ENCODE measurements at places on chromosomes 13 and 19.
A peak's percentile ranks its signal among the peaks of the same experiment; 100 is the strongest.

DNA sequence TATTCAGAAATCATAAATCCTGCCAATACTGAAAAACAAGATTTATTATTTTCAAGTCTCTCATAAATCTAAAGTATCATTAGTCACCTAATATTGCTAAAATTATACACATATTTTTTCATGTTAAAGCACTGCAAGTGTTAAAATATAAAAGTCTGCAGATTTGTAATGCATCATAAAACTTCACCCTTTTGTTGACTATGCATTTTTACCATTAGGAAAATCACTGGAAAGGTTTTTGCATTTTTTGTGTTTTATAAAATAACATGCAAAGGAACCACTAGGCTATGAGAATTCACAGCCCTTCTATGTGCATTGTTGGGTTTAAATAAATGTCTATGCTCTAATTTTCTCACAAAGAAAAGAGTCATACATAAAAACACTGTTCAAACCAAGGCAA is 407.3 kb downstream of the DACH1 start:
- no peak for DNase-seq

DNA sequence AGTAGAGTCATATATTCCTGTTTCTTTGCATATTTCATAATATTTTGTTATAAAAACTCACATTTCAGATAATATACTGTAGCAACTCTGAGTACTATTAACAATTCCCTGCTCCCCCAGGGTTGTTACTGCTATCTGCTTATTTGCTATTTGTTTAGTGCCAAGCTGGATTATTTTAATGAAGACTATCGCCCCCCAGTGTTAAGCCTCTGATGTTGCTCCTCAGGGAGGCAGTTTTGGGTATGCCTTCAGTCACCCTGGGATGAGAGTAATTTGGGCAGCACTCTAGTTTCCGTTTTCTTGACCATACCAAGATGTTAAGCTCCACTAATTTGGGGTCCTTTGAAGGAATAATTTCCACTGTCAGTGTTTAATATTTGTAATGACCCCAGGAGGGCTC is 46.0 kb downstream of the MICU2 start:
- no peak for DNase-seq

- DNase-seq: no peak
Measured at GRCh38 chr19:36773223-36773579, 594 bp upstream of the ZNF850 start.

- DNase-seq: no peak
Measured at GRCh38 chr13:84980571-84980970, 818.6 kb downstream of the SLITRK6 start.

DNA sequence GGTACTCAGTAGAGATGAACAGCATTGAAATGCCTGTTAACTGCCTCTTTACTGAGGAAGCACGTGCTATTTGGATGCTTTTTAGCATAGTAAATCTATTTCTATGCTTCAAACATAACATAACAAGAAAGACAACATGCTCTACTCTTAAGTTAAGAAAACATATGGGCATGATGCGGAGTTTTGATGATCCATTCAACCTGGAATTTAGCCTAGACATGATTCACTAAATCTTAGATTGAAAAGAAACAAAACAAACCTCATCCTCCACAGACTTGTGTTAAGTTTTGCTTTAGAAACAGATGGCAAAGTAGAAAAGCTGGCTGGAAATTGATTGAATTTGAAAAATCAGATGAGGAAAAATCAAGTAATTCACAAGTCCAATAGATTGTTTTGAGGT is 593.8 kb downstream of the OLFM4 start:
- DNase-seq: no peak

GRCh38 chr19:51593969-51594773 is 23.1 kb downstream of the ZNF175 start:
- peak; percentile 99 for DNase-seq

- no peak for DNase-seq
Measured at GRCh38 chr19:35959968-35960320, 23.8 kb downstream of the LRFN3 start.

- no peak for DNase-seq
Measured at GRCh38 chr13:29361716-29362115, 233.8 kb downstream of the SLC7A1 start.

DNA sequence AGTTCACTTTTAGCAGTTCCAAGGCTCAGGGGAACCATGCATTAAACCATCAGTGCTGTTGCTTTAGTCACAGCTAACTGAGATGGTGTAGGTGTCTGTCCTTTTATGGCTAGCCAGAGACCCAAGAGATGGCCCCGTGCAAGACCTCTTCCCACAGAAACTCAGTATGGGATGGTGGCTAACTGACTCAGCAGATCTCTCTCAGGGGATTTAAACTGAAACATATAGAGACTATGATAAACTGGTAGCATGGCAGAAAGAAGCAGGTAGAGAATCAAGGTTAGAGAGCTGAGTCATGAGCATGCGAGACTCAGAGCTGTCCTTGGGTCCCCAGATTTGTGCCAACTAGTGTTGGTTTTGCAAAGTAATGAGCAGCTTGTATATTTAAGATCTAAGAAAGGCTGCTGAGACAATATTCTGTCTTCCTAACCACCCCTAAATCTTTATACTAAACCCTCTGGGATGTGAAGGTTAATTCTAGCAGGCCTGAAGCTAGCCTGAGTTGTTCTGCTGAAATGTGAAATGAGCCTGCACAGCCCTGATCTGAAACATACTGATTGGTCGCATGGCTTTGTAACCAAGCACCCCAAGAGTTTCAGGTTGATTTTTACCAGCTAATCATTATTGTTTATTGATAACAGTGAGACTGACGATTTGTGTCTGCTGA is 6.5 kb upstream of the SCEL start:
- DNase-seq: no peak

- no peak for DNase-seq
Measured at GRCh38 chr19:9151367-9151766, 11.2 kb downstream of the ZNF317 start.

DNA sequence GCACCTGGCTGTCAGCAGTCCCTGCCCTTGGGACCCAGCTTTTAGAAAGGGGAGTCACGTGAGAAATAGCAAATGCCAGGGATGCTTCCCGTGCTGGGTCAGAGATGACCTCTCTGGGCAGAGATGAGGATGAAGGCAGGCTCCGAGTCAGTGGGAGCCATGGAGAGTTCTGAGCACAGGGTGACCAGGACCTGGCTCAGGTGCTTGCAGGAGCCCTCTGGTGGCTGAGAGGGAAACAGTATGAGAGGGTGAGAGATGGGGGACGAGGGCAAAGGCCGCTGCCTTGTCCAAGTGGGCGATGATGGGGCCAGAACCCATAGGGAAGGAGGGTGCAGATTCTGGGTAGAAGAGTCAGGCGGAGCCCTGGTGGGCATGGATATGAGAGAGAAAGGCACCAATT is 15.8 kb downstream of the TMED1 start:
- DNase-seq: no peak

DNA sequence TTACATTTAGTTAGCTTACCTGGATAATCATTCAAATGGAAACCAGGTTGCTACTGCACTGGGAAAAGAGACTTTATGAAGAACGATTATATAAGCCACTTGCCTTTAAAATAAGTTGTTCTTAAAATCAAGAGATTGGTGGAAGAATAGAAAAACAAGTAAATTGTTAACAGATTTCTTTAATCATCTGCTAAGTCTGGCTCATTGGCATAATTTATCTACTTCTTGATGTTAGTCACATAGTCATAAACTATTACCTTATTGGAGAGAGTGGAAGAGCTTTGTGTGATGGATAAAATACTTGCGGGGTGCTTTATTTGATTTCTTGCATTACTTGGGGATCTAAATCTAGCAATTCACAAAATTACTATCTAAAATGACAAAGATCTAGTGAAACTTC is 6.8 kb downstream of the LSM14A start:
- no peak for DNase-seq

DNA sequence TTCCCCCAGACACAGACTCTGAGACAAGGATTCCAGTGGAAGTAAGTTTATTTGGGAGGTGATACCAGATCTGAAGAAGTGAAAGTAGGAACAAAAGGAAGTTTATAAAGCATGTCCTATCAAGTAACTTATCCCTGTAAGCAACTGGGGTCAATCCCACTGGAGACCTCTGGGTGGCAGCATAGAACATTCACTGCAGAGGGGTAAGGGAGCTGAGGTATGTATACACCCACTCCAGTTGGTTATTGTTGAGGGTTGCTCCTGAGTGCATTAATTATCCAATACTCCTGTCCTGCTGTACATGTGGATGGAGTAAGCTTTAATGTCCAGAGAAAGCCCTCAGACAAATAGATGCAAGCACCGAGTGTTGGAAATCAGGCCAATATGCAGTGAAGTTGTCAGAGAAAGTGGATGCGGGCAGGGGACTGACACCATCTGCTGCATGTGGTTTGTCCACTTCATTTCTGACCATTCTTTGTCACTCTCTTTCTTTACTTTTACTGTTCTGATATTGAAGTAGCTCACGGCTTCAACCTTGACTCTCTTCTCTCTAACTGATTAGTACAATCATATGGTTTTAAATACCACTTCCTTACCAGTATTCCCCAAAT is 46.7 kb downstream of the NOTCH3 start:
- no peak for DNase-seq

DNA sequence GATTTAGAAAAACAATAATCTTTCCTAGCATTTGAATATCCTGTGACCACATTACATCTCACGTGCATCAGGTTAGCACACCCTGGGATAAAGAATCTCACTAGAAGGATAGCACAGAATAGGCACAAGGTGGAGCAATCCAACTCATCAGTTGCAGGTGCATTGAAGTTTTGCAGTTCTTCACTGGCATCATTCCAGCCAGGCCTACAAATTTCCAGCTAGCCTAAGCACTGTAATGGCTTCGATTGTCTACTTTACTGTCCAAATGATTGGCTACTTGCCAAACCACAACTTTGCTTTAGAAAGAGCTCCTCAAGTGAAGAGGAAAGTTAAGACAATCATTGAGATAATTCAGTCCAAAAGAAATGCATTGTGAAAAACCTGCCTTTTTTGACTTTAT is 89.5 kb downstream of the SPRY2 start:
- DNase-seq: no peak

DNA sequence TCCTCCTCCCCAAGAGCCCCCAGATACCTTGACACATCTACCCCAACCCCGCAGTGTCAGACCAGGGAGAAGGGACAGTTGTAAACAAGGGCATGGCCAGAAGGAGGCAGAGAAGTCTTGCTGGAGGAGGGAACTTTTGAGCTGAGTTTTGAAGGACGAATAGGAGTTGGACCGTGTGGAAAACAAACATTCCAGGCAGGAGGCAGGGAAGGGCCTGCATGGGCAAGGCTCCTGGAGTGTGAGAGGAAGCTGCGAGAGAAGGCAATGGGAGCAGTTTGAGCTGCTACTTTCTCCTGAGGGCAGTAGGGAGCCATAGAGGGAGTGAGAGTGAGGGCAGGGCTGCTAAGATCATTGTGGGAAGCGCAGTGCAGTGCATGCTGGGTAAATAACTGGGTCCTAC is 23.3 kb downstream of the IL12RB1 start:
- no peak for DNase-seq

DNA sequence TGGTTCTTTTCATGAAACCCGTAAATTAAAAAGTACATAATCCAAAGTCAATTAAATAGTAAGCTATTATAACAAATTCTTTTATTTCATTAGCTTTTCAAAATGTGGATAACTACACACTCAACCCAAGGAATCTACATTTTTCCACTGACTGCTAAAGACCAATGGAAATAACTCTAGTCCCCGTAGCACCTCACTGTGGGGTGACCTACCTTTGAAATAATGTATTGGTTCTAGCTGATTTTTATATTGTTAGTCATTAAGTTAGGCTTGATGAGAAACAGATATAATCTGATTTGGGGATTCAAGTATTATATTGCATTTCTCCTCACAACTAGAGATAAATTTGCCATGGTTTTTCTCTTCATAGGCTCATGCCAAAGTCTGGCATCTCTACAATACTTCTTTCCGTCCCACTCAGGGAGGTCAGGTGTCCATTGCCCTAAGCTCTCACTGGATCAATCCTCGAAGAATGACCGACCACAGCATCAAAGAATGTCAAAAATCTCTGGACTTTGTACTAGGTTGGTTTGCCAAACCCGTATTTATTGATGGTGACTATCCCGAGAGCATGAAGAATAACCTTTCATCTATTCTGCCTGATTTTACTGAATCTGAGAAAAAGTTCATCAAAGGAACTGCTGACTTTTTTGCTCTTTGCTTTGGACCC is 37.3 kb downstream of the KL start:
- DNase-seq: no peak

DNA sequence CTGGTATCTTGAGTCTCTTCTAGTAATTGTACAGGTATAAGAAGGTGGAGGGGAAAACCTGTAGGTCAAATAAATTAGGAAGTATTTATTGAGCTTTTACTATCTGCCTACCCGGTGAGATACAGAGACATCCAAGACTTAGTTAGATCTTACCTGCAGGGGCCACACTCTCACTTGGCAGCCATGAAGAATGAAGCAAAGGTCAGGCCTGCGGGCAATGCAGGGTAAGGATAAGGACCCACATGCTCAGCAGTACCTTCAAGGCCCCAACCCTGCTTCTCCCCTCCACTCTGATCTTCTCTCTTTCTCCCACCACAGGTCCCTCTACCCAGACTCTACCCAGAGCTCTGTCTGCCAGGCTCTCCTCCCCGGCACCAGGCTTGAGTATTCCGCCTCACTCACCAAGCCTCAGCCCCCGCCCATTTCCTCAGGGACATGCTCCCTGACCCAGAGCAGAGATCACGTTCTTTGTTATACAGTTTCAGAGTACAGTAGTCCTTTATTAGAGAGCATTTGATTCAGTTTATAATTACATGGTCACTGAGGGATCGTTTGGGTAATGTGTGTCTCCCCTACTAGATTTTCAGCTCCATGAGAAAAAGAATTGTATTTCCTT is 18.9 kb upstream of the CLDN10 start:
- DNase-seq: no peak

DNA sequence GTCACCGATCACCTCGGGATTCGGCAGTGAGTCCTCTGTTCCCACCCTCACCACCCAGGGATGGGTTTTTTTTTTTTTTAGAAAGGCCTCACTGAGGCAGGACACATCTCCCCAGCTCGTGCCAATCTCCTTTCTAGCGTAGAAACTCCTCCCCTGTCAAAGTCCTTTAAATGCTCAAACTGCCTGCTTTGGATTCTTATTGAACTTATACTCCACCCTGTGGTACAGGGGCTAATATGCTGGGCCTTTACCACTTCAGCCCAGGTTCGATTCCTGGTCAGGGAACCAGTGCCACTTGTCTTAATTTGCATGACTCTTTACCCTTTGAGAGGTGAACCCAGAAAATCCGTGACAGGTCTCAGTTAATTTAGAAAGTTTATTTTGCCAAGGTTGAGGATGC is 8.3 kb upstream of the ZNF14 start:
- no peak for DNase-seq

GRCh38 chr13:68168448-68168847 is 938.3 kb upstream of the PCDH9 start:
- no peak for DNase-seq

GRCh38 chr19:28727480-28728159 is 485.3 kb downstream of the UQCRFS1 start:
- DNase-seq: no peak

GRCh38 chr13:102237230-102237629 is 164.6 kb downstream of the FGF14 start:
- no peak for DNase-seq

DNA sequence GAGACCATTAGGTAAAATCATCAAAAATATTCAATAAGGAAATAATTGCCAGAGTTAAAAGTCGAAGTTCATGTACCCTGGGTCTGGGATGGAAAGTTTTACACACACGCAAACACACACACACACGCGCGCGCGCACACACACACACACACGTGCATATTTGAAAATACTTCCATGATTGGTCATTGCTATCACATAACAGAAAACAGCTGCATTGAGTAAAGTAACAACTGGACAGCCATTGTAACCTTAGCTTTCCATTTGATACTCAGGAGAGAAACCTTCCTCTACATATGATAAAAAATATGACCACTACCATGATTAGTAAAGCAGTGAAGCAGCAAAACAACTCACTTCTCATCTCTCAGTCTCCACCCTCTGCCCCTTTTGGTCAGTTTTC is 490.0 kb upstream of the SGCG start:
- no peak for DNase-seq

Data from midbrain (tissue), 1 donor.